Stimulated activated CD4-positive, alpha-beta T cell treated with anti-CD3 and anti-CD28 coated beads, Interleukin-1b, Interleukin-23, amount 100 ng/mL, for 1 hour (primary cell): ENCODE measurements at places on chromosomes 13 and 19.

DNA sequence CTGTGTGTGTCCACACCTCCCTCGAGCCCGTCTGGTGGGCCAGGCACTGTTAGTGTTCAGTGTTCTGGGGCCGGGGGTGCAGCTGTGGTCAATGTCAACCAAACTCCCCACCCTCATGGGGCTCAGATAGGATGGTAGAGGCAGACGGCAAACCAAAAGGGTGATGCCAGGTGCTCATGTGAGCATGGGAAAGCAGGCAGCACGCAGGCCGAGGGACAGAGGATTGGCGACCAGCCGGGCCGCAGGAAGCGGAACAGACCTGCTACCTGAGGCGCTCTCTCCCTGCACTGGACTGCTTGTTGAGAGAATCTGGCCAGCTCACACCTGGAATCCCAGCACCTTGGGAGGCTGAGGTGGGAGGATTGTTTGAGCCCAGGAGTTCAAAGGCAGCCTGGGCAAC lies 29.1 kb downstream of the DHX34 start:
- no peak for DNase-seq

- no peak for DNase-seq
Measured at GRCh38 chr19:48548253-48548911, 3.6 kb upstream of the SULT2B1 start.

DNA sequence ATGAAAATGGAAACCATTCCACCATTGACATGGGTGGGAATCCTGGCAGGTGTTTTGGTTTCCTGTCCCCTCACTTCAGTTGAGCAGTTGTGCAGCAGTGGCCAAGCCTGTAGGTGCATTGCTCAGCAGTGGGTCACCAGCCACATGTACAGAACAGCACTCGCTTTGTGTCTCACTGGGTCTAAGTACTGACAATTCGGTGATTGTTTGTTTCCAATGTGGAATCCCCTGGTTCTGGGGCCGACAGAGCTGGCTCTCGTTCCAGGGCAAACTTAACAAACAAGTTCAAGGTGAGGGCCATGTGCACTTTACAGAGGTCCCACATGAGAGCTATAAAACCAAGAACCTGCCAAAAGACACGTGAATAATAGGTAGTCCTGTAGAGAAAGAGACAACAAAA lies 54.1 kb upstream of the SPATA13 start:
- no peak for DNase-seq

GRCh38 chr13:77820431-77821149 lies 98.0 kb downstream of the EDNRB start:
- DNase-seq = no peak

DNA sequence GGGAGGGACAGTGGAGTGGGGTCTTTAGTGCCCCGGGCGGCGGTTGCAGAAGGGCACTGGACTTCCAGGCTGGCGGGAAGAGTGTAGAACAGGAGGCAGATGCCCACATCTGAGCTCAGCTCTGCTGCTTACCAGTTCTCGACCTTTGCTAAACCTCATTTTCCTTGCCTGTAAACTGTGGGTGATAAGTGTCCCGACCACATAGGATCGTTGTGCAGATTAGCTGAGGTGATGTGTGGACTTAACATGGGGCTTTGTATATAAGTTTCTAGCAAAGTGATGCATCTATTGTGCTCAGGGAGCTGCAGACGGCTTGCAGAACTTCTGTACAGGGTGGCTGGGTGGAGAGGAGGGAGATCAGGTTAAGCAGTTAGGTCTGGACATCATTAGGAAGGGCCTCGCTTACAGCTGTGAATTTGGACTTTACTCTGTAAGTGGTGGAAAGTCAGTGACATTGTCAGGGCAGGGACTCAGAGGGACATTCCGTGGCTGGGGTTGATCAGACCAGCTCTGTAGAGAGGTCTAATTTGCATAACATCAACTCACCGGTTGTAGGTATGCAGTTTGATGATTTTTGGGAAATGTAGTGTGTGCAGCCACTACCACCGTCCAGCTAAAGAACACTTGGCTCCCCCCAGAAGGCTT lies 70.0 kb downstream of the SPATA13 start:
- no peak for DNase-seq

DNA sequence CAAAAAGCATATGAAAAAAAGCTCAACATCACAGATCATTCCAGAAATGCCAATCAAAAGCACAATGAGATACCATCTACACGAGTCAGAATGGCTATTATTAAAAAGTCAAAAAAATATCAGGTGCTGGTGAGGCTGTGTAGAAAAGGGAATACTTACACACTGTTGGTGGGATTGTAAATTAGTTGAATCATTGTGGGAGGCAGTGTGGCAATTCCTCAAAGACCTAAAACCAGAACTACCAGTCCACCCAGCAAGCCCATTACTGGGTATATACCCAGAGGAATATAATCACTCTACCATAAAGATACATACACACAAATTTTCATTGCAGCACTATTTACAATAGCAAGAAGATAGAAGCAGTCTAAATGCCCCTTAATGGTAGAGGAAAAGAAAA lies 529.9 kb downstream of the SLITRK1 start:
- no peak for DNase-seq

- no peak for DNase-seq
Measured at GRCh38 chr13:98447881-98448641, 128.8 kb downstream of the STK24 start.

DNA sequence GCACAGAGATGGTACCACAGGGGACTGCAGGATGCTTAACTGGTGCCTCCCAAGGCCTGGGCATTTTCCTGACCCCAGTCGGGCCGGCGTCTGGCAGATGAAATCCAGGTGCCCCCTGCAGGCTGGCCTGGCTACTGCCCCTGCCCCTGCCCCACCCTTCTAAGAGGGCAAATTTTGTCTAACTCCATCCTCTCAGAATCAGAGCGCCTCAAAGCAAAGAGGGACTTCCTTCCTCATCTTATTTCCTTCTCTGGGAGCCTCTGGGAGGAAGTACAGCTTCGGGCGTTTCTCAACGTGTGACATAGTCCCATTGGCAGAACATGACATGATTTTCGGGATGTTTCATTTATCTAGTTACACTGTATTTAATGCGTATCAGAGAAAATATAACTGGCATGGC lies 2.7 kb downstream of the PRKACA start:
- peak; percentile 35 for DNase-seq

GRCh38 chr19:40995355-40995754 lies 4.3 kb downstream of the CYP2B6 start:
- DNase-seq = no peak

DNA sequence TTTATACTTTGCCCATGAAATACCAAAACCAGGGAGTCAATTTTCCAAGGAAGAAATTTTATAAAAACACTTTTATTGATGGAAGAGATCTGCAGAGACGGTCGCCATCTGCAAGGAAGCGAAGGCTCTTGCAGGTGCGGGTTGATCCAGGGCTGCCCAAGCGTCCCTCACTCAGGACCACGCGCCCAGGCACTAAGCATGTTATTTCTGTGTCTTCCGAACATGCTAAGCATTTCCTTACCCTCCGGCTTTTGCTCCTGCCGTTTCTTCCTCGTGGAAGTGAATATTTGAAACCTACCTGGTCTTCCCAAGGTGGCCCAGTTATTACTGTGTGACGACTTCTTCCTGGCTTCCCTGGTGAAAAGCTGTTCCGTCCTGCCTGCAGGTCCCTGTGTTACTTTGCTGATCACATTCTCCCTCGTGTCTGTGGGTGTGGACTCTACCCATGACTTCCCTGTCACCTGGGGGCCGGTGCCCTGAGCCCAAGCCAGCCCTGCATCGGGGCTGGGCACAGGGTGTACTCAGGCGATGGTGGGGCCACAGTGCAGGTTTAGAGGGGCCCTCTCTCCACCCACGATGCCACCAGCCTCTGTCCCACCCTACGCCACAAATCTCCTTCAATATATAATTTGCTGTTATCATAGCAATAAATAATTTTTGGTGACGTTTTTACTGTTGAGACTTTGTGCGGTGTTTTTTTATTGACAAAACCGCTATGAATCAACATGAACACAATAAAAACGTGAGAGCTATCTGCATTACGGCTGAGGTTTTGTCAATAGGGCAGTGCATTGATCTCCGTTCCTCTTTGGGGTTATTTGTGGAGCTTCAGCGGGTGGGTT lies 119.4 kb downstream of the URI1 start:
- DNase-seq = no peak

DNA sequence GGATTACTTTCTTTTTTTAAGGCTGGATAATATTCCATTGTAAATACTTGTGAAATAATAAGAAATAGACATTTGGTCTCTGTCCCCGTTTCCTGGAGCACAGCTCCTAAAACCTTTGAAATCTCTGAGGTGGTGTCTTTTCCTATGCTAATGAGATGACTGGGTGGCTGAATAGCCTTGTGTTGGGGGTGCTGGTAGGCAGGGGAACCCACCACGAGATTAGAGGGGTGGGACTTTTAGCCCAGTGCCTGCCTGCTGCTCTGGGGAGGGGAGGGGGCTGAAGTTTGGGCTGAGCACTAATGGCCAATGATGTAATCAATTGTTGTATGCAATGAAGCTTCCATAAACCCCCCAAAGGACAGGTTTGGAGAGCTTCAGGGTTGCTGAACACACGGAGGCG lies 175.7 kb downstream of the FGF9 start:
- no peak for DNase-seq

DNA sequence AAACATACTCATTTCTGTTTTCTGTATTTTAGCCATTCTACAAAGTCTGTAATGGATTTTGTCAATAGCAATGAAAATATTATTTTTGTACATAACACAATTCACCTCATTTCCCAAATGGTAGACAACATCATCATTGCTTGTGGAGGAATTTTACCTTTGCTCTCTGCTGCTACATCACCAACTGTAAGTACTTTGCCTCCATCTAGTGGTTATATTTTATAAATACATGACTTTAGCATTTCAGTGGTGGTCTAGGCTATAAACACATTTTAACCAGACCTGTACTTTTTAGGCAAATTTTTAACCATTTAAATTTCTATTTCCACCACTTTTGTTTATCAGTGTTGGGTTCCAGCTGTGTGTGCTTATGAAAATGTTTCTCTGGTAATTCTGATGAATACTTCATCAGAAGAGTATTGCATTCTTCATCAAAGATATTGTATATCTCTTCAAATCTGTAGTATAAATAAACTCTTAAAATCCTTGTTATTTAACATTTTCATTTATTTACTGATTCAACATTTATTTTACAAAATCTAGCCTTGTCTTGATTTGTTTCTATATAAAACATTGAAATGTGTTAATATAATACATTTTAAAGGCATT lies 222.4 kb downstream of the NBEA start:
- no peak for DNase-seq

DNA sequence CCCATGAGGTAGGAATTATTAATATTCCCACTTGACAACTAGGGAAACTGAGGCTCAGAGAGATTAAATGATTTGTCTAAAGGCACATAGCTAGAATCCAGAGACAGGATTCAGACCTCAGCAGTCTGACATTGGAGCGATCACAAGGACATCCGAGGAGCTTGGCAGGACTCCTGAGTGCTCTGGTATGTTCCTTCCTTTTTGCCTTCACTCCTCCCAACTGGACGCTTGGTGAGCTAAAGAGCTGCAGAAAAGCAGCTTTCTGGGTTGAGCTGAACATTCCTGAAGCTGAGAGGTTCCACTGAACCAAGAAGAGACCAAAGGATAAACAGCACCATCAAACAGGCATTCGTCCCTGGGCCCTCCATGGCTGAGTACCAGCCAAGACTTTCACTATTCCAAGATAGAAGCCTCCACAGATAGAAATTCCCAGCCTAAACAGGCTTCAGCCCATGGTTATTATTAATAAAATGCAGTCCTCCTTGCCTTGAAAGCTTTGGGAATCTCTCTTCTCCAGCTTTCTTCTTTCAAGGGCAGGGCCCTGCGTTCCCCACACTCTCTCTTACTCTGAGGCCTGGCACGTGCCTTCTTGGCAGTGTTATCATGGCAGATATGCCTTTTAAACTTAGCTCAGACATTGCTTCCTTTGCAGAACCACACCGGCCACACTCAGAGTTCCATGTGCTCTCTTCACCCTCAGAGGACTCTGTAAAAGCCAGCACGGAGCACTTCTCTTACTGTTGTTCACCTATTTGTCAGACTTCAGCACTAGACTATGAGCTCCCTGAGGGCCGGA lies 97.1 kb downstream of the CYSLTR2 start:
- no peak for DNase-seq

- no peak for DNase-seq
Measured at GRCh38 chr13:66353664-66354063, 876.5 kb downstream of the PCDH9 start.

GRCh38 chr19:13906521-13906904 lies 512 bp downstream of the CC2D1A start:
- no peak for DNase-seq

DNA sequence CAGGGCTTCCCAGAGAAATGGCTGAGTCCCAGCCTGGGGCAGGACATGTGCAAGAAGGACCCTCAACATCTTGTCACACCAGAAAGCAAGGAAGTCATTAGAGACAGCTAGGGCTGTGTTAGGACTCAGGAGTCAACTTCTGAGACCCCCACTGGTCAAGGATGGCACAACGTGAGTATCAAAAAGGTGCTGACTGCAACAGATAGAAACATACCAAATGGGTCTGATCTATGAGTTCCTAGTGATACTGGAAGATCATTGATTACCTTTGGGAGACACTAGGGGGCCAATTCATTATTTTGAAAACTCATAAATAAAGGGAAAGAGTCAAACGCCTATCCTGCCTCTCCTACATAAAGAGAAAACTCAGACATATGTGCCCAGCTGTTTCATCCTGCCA lies 73.5 kb upstream of the GJB6 start:
- DNase-seq = no peak

- DNase-seq = no peak
Measured at GRCh38 chr13:100176801-100177400, 88.0 kb downstream of the PCCA start.

- peak; percentile 19 for DNase-seq
Measured at GRCh38 chr13:50244713-50245574, 229.7 kb downstream of the KCNRG start.

- DNase-seq = no peak
Measured at GRCh38 chr19:8305798-8306197, 2.4 kb downstream of the CD320 start.

GRCh38 chr19:49852631-49853126 lies 1.7 kb downstream of the PTOV1 start:
- no peak for DNase-seq

GRCh38 chr19:58252102-58252685 lies 23.5 kb downstream of the ZNF544 start:
- no peak for DNase-seq

- no peak for DNase-seq
Measured at GRCh38 chr13:33676045-33676989, 141.6 kb upstream of the RFC3 start.

GRCh38 chr19:30846102-30846501 lies 473.9 kb downstream of the ZNF536 start:
- DNase-seq = no peak

- DNase-seq = no peak
Measured at GRCh38 chr19:45483033-45483432, 13.8 kb downstream of the RTN2 start.

- no peak for DNase-seq
Measured at GRCh38 chr13:50441130-50441529, 402.4 kb downstream of the DLEU7 start.

DNA sequence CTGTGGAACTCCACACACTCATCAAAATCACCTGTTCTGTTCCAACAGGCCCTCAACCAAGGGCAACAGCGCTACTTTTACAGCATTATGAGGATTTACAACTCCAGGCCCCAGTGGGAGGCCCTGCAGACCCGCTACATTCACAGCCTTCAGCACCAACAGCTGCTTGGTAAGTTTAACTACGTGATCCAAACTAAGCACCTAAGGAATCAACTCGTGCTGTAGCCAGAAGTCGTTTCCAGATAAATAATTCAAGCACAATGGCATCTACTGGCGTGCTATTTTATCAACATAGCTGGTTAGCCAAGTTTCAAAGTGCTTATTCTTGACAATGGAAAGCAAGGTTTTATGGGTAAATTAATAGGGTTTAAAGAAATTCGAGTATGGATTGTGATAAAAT lies 5.3 kb downstream of the FAM216B start:
- DNase-seq = no peak
